NCI-H1436 treated with DMSO at 0.1 percent for 48 hours (cell line): ENCODE measurements at places on chromosomes 3 and 15.

DNA sequence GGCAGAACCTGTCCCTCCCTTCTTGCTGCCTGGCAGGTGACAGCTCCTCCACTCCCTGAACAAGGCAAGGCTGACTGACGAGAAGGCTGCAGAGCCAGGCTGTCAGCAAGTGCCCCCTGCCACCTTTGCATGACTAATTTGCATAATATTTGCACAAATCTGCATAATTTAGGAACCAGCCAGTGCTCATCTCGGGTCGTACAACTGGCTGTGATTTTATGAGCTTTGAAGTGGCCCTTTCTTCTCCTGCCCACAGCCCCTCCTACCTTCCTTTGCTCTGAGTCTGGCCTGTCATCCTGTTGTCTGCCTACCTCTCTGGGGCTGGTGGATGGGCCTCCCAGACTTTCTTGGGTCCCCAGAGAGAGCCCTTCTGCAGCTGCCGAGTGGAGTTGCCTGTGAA is 58.9 kb downstream of the LINGO1 start:
- no peak for DNase-seq

- no peak for DNase-seq
These were observed 4.7 kb downstream of the SLC51A start for GRCh38 chr3:196220991-196221390.

DNA sequence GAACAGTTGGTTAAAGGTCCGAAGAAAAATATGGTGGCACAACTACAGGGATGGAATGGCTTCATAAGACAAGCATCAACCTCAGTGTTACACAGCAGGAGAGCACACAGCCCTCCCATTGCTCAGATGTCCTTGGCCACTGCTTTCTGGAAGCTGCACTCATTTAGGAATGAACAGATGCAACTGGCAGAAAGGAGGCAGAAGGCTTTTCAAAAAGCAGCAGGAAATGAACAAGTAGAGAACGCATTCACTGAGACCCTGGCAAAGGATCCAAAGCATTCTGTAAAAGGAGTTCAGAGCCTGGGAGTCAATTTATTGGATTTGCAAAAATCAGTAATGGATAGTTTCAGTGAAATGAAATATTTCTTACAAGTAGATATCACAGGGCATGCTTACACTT is 101.1 kb downstream of the PDZRN3 start:
- no peak for DNase-seq

DNA sequence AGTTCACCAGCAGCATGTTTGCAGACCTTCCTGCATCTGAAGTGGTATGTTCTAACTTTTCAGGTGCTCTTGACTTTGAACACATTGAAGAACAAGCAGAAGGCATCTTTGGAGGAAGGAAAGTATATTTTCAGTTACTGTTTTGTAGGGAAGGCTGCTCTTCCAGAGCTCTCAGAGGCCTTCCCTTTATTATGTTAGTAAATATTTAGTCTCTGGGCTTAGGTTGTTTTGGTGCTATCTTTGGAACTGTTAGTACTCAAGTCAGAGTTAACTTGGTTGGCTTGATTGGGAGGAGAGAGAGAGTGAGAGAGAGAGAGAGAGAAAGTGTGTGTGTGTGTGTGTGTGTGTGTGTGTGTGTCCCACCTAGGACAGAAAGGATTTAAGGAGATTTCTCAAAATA is 188.2 kb downstream of the ITPR1 start:
- no peak for DNase-seq

DNA sequence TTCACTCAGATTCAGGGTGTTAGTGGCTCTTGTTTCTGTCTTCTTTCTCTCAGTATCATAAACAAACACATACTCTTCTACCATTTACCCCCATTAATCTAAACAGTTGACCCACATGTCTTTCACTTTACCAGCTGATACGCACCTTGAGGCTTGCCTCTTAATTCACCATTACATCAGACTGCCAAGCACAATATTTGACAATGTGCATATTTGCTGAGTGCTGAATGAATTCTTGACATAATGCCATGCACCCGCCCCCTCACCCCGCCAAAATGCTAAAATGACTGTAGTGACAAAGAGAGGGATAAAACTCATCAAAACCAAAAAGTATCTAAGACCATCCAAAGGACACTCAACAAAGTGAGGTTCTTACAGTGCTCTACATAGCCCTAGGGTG is 57.4 kb downstream of the NGLY1 start:
- no peak for DNase-seq

DNA sequence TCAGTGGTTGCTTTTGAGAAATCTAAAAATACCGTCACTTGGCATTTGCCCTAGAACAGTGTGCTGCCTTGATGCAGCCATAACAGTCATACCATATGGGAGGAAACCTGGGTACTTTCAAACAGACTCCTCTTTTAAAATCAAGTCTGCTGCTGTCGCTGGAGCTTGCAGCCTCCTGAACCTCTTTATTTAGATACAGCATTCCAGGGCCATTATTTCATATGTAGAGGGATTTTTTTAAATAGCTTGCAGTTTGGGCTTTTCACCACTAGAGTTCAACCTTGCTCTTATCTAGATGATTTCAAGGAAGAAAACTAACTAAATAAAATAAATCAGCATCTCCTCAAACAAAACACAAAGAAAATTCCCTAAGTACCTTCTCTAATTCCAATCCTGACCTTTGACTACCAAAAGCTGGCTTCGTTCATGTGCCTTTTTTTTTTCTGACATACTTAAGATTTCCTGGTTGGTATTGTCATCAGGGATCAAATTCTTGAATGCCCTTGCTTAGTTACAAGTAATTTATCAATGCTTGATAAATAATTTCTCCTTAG is 111.6 kb downstream of the KBTBD8 start:
- DNase-seq: no peak

- DNase-seq: no peak
These were observed 19.6 kb upstream of the C15orf61 start for GRCh38 chr15:67501177-67501835.

DNA sequence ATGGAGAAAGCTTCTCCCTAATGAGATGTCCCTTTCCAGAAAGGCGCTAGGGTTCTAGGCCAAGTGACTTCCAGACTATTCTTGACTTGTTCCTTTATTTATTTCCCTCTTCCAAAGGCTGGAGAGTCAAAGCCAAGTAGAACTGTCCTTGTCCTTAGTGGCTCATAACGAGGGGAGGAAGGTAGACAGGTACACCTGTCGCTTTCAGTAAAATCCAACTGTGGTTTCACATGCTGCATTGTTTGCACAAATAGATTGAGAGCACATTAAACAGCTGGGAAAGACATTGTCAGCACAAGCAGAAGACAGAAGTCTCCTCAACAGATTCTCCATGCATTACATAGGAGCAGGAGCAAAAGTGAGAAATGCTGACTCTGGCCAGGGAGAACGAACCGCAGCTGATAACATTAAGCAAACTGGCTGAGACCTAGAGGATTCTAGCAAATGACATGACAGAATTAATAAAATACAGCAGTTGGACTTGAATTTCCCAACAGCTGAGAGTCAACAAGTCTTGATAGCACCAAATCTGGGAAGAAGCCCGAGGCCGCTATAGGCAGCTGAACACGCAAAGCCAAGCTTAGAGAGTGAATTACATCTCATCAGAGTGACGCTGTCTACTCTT is 227.7 kb downstream of the TLE3 start:
- no peak for DNase-seq

GRCh38 chr15:56031836-56032235 is 38.4 kb upstream of the NEDD4 start:
- no peak for DNase-seq

DNA sequence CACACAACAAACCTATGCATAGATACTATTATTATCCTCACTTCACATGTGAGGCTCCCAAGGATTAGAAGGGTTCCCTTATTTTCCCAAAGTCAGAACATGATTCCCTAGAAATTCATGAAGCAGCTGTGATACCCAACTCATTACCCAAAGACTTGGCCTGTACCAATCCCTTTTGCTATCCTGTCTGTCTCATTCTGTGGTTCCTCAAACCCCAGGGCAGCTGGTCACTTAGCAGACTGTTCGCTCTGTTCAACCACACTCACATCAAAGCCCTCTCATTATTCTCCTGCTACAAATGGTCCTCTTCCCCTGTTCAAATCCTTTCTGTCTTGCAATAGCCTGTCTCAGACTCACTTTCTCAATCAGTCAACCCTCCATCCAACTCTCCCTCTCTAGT is 154.3 kb upstream of the TRIM42 start:
- no peak for DNase-seq

- no peak for DNase-seq
These were observed 55.0 kb downstream of the LRRC49 start for GRCh38 chr15:70947351-70948335.

GRCh38 chr3:57059411-57059810 is 1.1 kb upstream of the SPATA12 start:
- DNase-seq: no peak

DNA sequence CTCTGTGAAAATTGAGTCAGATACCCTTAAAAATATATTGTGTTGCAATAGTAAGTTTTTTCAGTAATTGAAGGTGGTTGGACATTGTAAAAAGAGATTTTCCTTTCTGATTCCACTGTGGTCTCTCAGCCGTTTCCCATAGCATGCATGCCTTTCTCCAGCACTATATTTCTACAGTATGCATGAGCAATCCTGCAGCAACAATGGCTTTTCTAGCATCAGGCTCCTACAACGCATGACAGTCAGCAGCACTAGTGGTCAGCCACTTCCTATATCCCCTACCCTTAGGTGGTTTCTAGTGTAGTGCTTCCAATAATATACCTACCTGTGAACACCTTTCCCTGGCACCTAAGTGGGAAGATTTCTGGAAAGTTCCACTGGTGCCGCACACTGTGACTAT is 55.4 kb upstream of the SNRPN start:
- DNase-seq: no peak

- DNase-seq: no peak
These were observed 198.2 kb downstream of the FEZF2 start for GRCh38 chr3:62175161-62175560.

DNA sequence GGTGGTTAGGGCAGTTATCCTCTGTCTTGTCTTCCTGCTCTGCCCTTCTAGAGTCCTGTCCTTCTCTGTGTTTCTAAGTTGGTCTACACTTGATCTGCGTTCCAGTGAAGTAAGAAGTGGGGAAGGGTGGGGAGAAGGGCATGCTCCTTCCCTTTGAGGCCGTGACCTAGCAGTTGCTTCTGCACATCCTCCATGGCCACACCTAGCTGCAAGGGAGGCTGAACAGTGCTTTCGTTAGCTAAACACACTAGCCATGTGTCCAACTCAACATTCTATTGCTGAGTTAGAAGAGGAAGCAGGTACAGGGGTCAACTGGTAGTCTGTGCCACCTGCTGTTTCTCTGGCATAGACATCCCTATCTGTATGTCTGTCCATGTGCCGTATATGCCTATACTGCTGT is 94.5 kb downstream of the LARS2 start:
- DNase-seq: no peak

- no peak for DNase-seq
These were observed 227.2 kb downstream of the ADAMTSL3 start for GRCh38 chr15:83881156-83881555.

DNA sequence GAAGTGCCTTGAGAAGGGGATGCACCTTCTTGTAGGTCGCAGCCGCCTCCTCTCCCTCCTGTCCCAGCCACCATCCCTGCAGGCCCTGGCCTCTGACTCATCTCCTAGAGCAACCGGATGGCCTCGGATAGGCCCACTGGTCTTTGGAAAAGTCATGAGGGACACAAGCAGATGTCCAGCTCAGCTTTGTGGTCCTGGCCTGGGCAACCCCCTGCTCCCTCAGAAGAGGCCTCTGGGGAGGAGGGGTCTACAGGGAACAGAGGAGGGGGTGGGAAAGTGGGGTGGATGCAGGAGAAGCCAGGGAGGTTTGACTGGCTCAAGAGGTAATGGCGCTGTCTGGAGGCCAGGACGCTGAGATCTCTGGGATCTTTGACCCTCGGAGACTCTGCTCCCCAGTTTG is 259.2 kb upstream of the TLE3 start:
- DNase-seq: no peak

- DNase-seq: no peak
These were observed 101.7 kb downstream of the CD200R1L start for GRCh38 chr3:112744825-112745566.

DNA sequence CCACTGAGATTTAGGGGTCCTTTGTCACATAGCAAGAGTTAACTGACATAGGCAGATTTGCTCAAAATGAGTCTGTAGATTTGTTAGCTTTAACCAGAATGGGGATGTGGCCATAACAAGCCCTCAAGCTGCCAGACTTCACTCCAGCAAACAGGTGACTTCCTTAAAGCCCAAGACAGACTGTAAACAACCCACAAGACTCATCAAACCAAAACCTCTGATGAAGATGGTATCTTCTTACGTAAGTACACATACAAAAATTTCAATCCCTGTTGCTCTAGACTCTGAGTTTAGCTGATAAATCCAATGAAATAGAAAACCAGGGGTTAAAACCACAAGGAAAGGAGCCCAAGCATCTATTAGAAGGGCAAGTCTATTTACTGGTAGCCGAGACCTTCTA is 18.2 kb upstream of the ZBTB20 start:
- no peak for DNase-seq

GRCh38 chr3:170835336-170835735 is 34.7 kb downstream of the RPL22L1 start:
- DNase-seq: no peak

- no peak for DNase-seq
These were observed 5.4 kb upstream of the ACP3 start for GRCh38 chr3:132311841-132312240.

DNA sequence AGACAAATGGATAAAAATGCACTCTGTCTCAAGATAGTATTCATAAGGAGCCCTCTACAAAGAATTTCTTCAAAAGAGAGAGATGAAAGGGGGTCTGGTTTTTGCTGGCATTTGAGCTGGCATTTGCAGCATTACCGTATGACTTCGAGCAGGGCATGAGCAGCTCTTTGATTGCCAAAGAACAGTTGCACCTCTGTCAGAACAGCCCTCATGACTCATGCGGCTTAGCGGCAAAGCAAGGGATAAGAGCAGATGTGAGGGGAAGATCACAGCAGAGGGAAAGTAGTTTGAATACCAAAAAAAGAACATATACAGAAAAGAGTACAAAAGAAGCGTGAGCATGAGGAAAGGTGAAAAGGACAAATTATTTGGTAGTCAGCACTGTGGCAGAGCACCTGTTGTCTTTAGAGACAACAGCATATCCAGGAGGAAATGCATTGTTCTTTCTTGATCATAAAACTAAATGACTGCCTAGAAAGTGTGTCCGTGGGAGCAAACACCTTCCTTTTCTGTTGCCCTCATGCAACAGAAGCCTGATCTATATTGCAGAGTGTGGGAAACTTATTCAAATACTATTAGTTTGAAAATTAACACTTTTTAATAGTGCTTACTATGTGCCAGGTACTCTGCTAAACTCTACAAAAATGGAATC is 80.5 kb upstream of the SLC24A5 start:
- no peak for DNase-seq

- DNase-seq: no peak
These were observed 20.8 kb upstream of the ARHGEF3 start for GRCh38 chr3:56822501-56822900.

- no peak for DNase-seq
These were observed 161.3 kb downstream of the ABHD5 start for GRCh38 chr3:43852066-43852465.

DNA sequence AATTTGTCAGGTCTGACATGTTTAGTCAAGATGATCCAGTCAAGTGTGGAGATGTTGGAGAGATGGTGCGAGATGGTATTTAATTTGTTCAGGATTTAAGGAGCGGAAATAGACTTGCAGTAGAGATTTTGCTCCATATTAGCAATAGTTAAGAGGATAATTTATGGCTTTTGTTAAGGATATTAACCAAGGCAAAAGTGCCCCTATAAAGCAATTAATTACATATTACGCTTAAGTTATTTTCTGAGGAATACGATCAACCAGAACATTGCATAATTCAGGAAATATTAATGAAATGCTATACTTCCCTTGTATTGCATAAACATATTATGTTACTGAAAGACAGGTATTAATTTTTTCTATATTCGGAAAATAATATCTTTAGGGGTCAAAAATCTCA is 83.9 kb downstream of the ZIC1 start:
- DNase-seq: no peak
